ENCODE measurements at places on chromosomes 1 and 21. TPM values are rescaled to one million over a fixed set of nuclear protein-coding genes. Genes with fewer than 3 reads are reported as not detected.

LEFTY1 gene
- not detected for total RNA-seq

OR2T34 gene
- not detected for total RNA-seq

OR2L3 gene
- total RNA-seq: not detected

GSTM2 gene
- total RNA-seq: 10.2 TPM

PTGFR gene
- total RNA-seq: not detected
